ENCODE measurements at places on chromosomes 3 and 15.
A peak's percentile ranks its signal among the peaks of the same experiment; 100 is the strongest.

DNA sequence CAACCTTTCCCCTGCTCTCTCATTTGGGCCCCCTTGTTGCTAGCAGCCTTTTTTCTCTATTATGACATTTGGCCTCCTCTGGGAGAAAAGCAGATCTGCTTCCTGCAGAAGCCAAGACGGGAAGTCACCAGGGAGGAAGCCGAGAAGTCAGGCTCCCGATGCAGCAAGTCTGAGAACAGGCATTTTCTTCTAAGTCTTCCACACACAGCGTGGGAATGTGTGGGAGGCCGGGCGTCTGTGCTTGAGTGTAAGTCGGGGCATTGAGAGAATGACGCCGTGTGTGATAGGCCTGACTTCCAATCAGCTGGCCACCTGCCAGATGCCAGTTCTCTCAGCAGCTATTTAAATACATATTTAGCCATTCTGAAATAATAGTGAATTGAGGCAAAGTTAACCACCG lies 75.8 kb upstream of the FAM98B start:
- DNase-seq = no peak

DNA sequence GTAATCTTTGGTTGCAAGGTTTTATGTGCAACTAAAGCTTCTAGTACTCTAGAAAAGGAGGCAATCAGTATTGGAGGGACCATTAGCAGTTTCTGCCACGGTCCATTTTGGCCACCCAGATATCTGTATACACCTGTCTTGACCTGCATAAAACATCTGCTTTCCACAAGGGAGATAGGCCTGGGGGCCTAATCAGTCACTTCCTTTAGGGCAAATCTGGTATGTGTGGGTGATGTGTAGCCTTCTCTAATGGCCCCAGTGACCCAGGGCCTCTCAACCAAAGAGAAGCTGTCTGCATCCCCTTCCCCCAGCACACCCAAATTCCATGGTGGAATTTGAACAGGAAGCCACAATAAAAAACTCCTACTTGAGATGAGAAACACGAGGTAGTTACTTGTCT lies 19.5 kb downstream of the IRAK2 start:
- DNase-seq = no peak

GRCh38 chr15:32826685-32827084 lies 108.9 kb downstream of the GREM1 start:
- DNase-seq = no peak

- DNase-seq = no peak
Observed at GRCh38 chr15:33124279-33124678, 70.2 kb downstream of the FMN1 start.

GRCh38 chr3:50624634-50625033 lies 7.7 kb downstream of the MAPKAPK3 start:
- DNase-seq = no peak

DNA sequence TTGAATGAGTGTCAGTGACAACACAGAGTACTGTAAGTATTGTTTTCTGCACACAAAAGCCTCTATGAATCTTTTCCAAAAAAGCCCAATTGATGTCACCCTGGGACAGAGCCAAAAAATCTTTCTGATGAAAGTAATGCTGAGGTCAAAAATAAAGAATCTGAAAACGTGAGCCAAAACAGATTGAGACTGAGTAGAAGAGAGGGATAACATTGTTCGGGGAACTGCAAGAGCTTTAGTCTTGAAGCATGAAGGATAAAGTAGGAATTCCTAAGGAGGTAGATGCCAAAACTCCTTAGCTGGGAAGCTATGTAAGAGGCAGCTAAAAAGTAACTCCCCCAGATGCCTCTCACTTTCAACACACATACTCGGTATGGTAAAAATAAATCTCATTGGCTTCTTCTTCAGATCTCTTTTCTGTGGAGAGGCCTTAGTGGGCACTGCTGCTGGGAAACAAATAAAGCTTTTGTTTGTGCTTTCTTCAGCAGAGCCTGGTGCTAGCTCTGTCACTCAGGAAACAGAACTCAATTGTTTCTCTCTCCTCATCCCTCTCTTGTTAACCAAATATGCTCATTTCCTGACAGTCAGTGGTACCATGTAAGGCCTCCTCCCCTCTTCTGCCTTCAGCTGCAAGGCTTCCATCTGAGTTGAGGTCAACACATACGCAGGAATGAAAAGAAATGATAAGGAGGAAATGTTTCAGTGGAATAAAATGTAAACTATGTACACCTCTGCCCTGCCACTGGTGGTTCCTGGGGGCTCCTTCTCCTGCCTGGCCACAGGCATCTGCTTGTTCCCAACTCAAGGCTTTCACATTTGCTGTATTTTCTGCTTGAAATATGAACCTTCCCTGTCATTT lies 58.1 kb downstream of the CD200 start:
- no peak for DNase-seq

GRCh38 chr15:28897861-28898585 lies 12.2 kb downstream of the APBA2 start:
- no peak for DNase-seq

- DNase-seq = no peak
Observed at GRCh38 chr15:90929246-90930019, 2.9 kb downstream of the HDDC3 start.

DNA sequence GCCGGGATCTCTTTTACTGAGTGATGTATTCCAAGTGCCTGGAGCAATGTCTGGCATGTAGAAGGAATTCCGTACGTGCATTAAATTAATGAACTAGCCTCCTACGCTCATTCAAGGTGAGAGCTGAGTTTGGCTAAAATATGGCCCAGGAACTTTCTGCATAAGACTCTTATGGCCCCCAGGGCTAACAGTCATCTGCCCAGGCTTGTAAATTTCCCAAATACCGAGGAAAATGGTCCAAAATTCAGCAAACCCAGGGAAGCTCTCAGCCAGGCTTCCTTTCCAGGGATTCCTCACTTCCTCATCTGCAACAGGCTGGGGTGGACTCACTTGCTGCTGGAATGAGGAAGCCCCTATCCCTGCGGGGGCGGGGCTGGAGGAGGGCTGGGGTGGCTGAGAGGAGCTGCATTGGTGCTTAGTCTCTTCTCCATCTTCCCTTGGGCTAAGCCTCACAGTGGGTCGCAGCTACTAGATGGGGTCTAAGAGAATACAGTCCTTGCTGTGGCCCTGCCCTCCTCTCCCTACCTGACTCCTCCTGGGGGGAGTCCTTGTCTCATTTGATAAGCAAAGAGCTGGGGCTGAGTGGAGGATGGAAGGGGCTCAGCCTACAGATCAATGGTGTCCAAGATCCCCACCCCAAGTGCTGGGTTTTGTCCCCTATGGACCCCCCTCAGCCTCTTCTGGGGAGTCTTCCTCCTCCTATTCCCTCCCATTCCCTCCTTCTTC lies 28.5 kb upstream of the APOD start:
- no peak for DNase-seq

DNA sequence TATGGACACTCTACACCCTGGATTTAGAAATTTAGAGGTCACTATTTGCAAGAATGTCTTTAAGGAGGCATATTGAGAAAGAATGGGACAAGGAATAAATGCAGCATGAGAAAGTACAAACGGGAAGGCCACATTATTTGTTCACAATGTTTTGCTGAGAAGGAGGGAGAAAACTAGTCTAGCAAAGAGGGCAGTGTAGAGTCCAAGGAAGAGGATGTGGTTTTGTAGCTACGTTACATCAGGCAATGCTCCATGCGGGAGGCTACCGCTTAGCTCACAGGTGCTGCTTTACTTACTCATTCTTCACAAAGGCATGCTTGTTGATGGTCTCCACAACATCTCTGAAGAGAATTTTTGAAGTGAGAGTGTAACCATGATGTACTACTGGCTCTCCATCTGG lies 191.1 kb downstream of the PLCH1 start:
- DNase-seq = no peak

DNA sequence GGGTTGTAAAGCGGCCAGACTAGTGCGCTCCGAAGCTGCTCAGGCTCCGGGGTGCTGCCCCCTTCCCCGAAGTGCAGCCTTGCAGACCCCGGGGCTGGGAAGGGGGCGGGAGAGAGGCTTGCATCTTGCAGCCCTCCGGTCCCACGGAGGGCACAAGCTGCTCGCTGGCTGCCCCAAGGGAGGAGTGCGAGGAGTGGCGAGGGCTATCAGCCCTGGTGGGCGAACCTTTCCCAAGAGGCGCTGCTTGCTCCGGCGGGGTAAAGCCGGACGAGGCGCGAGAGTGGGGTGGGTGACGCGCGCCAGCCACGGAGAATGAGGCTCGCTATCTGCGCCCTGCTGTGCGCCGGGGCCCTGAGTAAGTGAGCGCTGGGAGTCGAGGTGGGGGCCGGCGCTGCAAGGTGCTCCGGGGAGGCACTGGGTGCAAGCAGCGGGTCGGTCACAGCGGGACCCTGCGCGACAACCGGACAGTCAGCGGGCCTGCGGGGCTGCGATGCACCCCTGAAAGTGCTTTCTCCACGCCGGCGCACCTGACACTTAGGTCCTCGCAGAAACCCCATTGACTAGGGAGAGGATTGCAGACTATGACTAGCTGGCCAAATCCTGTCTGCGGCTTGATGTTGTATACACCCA lies 12.7 kb upstream of the TOPBP1 start:
- DNase-seq = no peak

DNA sequence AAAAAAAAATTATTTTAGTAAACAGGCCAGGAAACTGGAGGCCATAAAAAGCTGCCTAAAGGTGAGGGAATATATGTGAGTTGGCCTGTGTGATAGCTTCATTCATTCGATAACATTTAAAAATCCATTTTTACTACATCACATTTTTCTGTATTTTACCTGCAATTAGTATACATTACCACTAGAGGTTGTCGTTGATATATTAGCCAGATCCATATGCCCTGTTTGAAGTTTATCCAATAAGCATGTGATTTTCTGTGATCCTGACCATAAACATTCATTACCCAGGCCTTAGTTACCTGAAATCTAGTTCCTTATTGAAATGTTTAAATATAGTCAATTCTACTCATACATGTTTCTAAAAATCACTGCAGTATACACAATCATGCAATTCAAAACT lies 71.4 kb downstream of the ARNT2 start:
- no peak for DNase-seq

DNA sequence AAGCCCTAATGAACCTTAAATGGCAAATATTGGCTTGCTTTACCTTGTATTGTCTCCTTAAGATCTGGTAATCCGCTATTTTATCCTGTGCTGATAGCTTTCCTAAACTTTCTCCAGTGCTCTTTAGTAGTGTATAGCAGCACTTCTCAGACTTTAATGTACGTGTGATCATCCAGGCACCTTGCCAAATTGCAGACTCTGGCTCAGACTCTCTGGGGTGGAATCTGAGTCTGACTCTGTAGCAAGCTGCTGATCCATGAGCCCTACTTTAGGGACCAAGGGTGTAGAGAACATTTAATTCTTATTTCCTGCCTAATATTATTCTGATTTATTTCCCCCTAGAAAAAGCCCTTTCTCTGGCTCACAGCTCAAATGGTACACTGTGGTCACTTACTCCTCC lies 518.8 kb upstream of the ZNF385D start:
- DNase-seq = peak; percentile 2

GRCh38 chr3:66490984-66491383 lies 9.8 kb downstream of the LRIG1 start:
- DNase-seq = no peak

DNA sequence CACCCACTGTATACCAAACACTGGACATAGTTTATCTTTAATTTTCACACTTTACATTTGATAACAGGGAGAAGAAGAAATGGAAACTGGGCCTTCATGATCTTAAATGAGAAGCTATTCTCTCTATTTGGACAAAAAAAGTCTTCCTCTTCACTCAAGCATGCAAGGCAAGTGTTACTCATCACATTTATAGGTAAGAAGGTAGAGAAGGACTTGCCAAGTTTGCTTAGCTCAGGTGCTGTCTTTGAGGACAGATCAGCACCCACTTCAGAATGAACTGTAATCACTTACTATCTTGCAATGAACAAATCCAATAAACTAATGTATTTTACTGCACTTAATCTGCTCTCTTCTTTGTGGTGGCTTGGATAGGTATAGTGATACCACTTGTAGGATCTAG lies 1.1 kb upstream of the MYH15 start:
- no peak for DNase-seq
